ENCODE measurements at places on chromosomes 7 and 10.

DNA sequence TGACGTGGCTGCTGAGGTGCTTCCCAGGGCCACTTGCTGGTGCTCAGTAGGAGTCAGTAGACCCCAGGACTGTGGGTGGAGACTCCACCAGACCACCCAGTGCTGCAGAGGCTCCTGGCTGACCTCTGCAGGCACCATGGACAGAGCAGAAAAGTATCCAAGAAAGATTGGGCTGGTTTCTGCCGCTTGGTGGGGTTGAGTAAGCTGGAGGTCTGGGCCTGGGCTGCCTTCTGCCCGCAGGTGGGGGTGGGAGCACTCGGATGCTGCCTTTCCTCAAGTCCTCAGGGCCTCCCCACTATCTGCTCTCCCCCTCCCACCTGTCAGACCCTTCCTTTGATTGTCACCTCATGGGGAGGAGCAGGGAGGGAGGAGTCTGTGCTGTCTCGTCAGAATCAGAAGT lies 91.6 kb downstream of the WDR37 start:
- no peak for DNase-seq

DNA sequence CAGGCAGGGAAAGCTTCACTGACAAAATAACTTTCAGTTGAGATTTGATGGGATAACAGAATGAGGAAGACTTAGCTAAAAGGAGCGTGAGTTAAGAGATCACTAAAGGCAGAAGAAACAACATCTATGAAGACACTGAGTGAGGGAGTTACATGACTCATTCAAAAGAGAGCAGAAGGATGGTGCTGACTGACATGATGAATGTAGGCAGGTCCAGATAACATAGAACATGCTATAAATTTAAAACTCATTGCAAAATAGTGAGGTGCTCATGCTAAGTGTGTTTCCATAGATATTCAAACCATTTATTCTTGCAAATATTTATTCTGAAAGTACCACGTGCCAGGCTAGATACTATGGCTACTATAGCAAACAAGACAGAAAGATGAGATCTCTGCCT lies 116.4 kb upstream of the DGKB start:
- no peak for DNase-seq

DNA sequence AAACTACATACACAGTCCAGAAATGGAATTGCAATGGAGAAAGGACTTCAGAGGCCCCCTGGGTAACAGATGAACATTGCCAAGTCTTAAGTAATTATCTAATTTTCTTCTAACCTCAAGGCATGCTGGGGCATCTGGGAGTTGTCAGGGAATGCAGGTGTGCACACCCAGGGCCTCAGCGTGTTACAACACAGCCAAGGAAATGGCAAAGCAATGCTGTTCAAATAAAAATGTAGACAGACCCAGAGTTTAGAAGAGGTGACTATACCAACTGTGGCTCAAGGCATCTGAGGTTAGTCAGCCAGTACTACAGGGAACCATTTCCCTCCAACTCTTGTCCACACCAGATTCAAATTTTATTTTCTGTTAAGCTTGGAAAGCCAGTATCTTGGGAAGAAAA lies 73.6 kb downstream of the CCDC3 start:
- no peak for DNase-seq

- DNase-seq: peak; percentile 29
Observed at GRCh38 chr10:98302741-98303365, 34.9 kb upstream of the LOXL4 start.

DNA sequence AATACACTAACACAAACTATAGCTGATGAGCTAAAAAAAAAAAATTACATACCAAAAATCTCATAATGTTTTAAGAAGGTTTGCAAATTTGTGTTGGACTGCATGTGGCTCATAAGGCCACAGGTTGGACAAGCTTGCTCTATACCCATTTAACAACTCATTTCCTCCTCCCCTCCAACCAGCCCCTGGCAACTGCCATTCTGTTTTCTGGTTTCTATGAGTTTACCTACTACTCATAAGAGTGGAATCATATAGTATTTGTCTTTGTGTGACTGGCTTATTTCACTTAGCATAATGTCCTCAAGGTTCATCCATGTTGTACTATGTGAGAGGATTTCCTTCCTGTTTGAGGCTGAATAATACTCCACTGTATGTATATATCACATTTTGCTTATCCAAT lies 100.4 kb upstream of the ARHGAP21 start:
- DNase-seq: no peak

DNA sequence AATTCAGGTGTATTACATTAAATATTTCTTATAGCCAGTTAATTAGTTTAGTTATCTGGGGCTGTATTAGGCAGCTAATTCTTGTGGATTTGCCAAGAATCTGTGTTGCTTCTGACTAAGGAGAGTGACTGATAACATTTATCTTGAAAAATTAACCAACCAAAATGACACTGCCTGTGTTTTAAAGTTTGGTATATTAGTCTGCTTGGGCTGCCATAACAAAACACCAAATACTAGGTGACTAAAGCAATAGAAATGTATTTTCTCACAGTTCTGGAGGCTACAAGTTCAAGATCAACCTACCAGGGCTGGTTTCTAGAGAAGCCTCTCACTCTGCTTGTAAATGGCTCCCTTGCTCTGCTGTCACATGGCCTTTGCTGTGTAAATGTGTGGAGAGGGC lies 12.9 kb downstream of the EXOC4 start:
- no peak for DNase-seq

GRCh38 chr7:100212631-100213286 lies 7.0 kb upstream of the PVRIG start:
- DNase-seq: no peak

GRCh38 chr7:94174956-94175355 lies 170.8 kb upstream of the BET1 start:
- DNase-seq: no peak

DNA sequence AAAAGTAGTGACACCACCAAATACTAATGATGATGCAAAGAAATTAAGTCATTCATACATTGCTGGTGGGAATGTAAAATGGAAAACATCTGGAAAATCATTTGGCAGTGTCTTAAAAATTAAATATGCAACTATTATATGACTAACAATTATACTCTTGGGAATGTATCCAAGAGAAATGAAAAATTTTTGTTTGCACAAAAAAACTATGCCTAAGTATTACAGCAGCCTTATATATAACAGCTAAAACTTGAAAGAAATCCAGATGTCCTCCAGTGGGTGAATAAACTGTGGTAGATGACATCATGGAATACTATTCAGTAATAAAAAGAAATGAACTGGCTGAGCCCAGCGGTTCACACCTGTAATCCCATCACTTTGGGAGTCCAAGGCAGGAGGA lies 132.0 kb downstream of the NEBL start:
- peak; percentile 39 for DNase-seq

GRCh38 chr7:114354306-114354705 lies 60.3 kb upstream of the FOXP2 start:
- DNase-seq: no peak

DNA sequence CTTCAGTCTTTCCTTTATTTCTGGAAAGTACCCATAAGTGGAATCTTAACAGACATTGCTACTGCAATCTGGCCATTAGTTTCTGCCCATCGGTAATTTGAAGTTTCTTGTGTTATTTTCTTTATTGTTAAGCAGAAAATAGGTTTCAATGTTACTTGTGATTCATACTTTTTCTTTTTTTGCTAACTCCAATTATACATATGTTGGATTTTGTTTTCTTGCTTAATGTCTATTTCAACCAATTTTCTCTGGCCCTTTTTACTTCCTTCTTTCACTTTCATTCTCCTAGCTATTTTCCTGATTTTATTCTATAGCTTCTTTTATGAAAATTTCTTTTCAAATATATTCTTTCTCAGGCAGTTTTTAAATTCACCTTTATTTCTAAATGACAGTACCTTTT lies 457.4 kb downstream of the TCERG1L start:
- no peak for DNase-seq

DNA sequence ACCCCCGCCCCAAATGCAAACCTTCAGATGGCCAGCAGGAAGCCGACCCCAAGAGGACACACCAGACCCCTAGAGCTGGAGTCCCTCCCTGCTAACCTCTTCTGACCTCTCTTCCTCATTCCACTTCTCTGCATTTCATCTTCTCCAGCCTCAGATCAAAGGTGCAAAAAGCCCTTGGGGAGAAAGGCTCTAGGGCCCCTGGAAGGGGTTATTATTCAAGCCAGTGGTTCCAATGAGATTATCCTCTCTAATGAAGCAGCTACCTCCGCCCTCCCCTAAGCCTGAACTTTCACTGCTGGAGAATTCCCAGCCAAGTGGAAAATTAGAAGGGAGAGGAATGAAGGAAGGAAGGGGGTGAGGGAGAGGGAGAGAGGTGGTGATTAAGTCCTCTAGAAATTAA lies 343.9 kb downstream of the PLXNA4 start:
- DNase-seq: no peak

DNA sequence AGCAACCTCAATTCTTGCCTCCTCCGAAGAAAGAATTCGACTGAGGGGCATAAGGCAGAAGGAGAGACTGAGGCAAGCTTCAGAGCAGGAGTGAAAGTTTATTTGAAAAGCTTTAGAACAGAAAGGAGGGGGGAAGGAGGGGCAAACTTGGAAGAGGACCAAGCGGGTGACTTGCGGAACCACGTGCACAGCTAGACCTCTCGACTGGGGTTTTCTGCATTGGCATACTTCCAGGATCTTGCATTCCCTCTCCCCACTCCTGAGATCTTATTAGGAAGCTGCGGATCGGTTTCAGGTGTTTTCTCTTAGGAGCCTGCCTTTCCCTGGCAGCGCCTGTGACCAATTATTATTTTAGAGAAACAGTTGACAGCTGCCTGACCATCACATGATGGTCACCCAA lies 20.3 kb upstream of the CPXM2 start:
- DNase-seq: no peak

- DNase-seq: no peak
Observed at GRCh38 chr10:101079874-101080273, 18.1 kb downstream of the KAZALD1 start.

GRCh38 chr7:29623973-29624372 lies 60.3 kb downstream of the PRR15 start:
- no peak for DNase-seq

- DNase-seq: no peak
Observed at GRCh38 chr7:107414198-107414597, 55.7 kb upstream of the GPR22 start.

- no peak for DNase-seq
Observed at GRCh38 chr10:131259535-131259934, 52.0 kb downstream of the TCERG1L start.

GRCh38 chr10:106402458-106402857 lies 762.0 kb downstream of the SORCS1 start:
- no peak for DNase-seq

GRCh38 chr10:55183993-55184392 lies 383.0 kb upstream of the PCDH15 start:
- DNase-seq: no peak

GRCh38 chr10:80486785-80487420 lies 32.8 kb downstream of the TSPAN14 start:
- no peak for DNase-seq

All from fibroblast of skin of scalp (primary cell).